COR-L47 (cell line): ENCODE measurements at places on chromosomes 7 and 10.
A peak's percentile ranks its signal among the peaks of the same experiment; 100 is the strongest.

DNA sequence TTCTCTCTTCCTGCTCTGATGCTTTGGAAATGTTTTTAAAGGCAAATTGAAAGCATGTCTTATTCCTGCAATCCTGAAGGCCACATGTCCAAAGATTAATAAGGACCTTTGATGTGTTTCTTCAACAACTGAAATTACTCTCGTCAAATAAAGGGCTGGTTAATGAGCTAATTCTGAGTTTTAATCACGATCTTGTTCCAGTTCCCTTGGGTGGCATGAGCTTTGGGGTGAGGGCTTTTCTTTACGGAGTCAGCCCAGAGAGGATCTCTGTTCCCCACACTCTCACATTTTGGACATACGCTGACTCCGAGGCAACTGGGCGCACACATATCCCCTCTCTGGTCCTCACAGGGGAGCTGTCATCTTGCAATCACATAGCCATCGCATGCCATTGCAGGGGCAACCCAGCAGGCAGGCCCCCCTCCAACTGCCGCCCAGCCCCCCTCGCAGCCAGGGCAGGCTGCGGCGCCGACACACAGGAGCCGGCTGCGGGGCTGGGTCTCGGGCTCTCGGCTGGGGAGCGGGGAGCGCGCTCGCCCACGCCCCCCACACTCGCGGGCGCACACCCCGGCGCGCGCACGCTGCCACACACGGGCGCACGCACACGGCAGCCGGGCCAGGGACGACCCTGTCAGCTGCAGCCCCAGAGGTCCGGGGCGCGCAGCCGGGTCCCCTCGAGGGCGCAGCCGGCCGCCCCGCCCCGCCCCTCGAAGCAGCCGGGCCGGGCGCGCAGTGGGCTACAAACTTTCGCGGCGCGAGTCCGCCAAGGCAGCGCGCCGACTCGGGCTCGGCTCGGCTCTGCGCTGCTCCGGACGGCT, at the start of gene GDF10:
Gene GDF10 (plus strand): TSS at position 587 of the 818 bp plus-strand sequence. CDS start 455 bp downstream, outside the sequence.
- no peak for DNase-seq

GRCh38 chr10:73802276-73802991, 9.0 kb downstream of the NDST2 start:
- no peak for DNase-seq

DNA sequence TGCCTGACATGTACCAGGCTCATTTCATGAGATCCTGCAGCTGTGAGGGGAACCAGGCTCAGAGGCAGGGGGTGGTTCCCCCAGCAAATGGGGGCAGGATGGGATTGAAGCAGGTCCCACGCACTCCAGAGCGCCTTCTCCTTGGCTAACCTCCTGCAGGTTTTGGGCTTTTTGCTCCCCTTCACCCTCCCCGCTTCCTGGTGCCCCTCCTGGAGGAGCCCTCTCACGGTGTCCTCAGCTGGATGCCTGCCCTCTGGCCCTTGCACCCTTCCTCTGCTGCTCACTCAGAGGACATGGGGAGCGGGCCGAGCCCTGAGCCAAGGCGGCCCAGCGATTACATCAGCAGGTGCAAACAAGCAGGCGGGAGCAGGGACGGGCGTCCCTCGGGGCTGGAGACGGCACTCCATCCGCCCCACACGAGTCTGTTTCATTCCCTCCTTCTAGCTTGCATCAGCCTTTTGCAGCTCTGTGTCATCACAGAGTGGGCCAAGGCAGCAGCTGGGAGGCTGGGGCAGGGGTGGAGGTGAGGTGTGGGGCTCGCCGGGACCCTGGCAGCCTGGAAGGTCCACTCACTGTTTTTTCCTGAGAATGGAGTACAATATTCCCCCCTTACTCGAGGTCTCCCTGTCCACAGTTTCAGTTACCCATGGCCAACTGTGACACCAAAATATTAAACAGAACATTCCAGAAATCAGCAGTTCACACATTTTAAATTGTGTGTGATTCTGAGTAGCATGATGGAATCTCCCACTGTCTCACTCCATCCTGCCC, 52.7 kb upstream of the SLC29A3 start:
- peak; percentile 37 for DNase-seq

DNA sequence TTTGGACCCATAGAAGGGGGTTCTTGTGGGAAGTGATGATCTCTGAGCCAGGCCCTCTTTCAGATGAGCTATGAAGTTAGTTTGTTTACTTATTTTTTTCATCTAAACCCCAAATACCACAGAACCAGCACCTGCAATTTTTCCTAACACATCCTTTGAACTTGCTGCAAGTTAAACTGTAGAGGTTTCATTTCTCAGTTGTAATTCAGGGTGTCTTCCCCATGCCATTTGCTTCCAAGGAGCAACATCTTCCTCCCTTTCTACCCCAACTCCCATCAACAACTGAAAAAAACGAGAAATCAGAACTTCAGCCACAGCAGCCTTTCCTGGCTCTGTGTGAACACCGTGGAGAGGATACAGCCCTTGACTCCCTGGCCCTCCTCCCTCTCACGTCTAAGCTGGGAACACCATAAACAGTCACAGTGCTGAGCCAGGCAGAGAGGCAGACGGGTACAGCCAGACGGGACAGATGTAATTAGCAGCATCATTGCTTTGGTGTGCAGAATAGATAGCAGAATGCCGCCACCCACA, 63.6 kb downstream of the RGS10 start:
- DNase-seq, result no peak

- DNase-seq, result no peak
Measured at GRCh38 chr10:110613996-110614495, 30.1 kb upstream of the RBM20 start.

DNA sequence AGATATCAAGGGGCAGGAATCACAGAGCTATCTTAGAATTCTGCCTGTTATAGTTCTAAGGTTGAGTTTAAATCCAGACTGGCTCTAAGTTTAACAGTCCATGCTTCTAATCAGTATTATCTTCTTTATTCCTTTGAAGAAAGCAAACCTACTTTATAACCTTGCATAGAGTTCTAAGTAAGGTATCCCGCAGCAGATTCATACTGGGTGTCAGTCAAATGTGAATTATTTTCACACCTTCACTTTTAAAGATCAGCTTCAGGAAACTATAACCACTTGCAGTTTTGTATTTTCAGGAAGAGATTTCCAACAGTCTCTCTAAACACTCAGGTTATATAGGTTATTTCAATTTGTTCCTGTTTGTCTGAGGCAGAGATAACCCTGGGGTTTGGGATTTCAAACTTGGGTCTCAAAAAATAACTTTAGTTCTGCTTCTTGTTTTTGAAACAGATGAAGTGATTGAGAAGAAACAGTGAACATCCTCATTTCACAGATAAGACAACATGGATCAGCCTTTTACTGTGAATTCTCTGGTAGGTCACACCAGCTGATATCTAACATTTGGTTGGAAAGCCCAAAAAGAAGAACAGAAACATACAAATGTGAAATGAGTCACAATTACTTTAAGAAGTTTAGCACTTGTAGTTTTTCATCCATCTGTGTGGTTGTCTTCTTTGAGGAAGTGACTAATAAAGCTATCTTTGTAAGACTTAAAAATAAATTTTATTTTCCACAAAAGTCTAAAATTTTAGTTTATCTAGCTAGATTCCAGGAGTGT, 21.4 kb downstream of the STAMBPL1 start:
- DNase-seq, result no peak

DNA sequence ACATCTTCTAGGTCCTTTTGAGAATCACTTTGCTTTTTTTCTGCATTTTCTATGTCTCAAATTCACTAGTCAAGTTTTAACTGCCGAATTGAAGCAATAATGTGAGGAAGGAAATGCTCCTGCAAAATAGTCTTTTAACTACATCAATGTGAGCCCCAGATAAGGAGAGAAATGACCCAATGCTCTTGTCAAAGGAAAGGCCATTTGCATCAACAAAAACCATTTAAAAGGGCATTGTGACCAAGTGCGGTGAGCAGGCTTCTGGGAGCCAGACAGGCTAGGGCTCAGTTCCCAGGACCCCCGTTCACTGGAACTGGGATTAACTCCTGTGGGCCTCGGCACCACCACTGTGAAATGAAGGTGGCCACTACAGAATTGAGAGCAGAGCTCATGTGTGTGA, 127.9 kb upstream of the EEPD1 start:
- DNase-seq, result no peak

GRCh38 chr7:50476953-50477625, 26.9 kb upstream of the FIGNL1 start:
- no peak for DNase-seq

DNA sequence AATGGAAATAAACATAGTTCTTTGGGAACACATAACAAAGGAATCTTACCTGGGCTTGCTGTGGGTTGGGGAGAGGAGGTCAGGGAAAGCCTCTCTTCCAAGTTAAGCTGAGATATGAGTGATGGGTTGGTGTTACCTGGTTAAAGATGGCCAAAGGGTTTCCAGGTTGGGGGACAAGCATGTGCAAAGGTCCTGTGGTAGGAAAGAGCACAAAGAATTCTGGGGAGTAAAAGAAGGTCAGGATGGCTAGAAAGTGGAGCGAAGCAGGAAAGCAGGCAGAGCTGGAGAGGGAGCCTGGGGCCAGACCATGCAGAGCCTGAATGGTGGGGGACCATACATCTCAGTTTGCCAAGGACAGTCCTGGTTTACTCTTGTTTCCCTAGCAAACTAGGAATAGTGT, 133.2 kb downstream of the CFAP58 start:
- DNase-seq, result no peak
